GM12878 (cell line): ENCODE measurements at places on chromosomes 2 and 18. TPM values are rescaled to one million over a fixed set of nuclear protein-coding genes. Genes with fewer than 3 reads are reported as not detected.

- H3K36me3 ChIP-seq: no peaks in the 10 kb centered on the region
- H3K27ac ChIP-seq: no peak overlapping the region
- no peaks in the 10 kb centered on the region for H3K4me1 ChIP-seq
- H3K4me3 ChIP-seq: no peak overlapping the region
- H3K27me3 ChIP-seq: no peaks in the 10 kb centered on the region
Observed at GRCh38 chr2:118936936-118937335, 5.1 kb upstream of the MARCO start.

DNA sequence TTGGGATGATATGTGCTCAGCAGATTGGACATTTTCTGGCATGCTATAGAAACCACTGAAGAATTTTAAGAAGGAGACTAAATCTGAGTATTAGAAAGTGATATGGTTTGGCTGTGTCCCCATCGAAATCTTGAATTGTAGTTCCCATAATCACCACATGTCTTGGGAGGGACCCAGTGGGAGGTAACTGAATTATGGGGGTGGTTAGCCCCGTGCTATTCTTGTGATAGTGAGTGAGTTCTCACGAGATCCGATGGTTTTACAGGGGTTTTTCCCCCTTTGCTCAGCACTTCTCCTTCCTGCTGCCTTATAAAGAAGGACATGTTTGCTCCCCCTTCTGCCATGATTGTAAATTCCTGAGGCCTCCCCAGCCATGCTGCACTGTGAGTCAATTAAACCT lies 535.9 kb upstream of the VRK2 start:
- H3K4me1 ChIP-seq: no peaks in the 10 kb centered on the region
- no peak overlapping the region for H3K4me3 ChIP-seq
- no peaks in the 10 kb centered on the region for H3K27me3 ChIP-seq
- no peak for DNase-seq
- no peak overlapping the region for H3K27ac ChIP-seq

GRCh38 chr2:50097148-50097547 lies 934.8 kb downstream of the NRXN1 start:
- H3K36me3 ChIP-seq: no peaks in the 10 kb centered on the region
- no peak for DNase-seq
- no peaks in the 10 kb centered on the region for H3K4me1 ChIP-seq
- H3K27ac ChIP-seq: no peak overlapping the region

- peaks cover 7% of the 10 kb centered on the region for H3K4me1 ChIP-seq
- H3K27ac ChIP-seq: no peak overlapping the region
- peaks cover 3% of the 10 kb centered on the region; the same call in 1 of the 2 replicates for H3K36me3 ChIP-seq
- H3K4me3 ChIP-seq: no peak overlapping the region
- H3K27me3 ChIP-seq: no peaks in the 10 kb centered on the region
Observed at GRCh38 chr18:36354989-36355388, 57.5 kb downstream of the FHOD3 start.

DNA sequence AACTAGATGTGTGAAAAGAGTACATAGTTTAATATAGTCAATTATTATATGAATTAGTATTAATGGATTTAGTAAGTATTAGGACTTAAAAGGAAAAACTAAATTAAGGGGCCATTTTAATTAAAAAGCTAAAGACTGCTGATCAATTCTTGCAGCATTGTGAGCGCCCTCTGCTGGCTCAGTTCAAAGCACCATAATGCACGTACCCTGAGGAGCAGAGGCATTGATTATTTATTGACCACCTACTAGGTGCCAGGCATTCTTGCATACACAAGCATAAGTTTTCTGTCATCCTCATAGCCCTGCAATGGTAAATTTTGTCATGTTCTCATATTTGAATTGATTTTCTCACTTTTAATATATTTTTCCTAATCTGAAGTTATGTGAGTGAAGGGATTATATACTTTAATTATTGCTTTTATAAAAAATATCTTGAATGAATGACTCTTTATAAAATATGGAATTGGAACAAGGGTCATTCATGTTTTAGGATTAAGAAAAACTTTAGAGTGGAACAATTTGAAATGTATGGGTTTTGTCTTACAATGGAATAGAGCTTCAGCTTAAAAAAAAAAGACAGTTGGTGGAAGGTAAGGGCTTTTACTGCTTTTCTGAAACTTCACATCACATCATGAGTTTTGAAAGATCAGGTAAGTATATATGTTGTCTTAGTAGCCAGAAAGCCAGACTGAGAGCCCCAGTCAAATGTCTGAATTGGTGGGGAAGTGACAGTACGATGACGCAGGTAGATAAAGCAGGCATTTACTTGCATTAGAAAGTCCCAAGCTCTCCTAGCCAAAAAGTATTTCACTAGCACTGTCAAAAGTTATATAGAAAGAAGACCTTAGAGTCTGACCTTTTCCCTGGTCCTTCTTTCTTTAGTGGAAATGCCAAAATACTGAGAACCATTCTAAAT lies 9.7 kb downstream of the ITGA4 start:
- H3K4me3 ChIP-seq: no peak overlapping the region
- no peak for DNase-seq
- no peak overlapping the region for H3K27ac ChIP-seq
- H3K36me3 ChIP-seq: no peaks in the 10 kb centered on the region; the same call in 1 of the 2 replicates

DNA sequence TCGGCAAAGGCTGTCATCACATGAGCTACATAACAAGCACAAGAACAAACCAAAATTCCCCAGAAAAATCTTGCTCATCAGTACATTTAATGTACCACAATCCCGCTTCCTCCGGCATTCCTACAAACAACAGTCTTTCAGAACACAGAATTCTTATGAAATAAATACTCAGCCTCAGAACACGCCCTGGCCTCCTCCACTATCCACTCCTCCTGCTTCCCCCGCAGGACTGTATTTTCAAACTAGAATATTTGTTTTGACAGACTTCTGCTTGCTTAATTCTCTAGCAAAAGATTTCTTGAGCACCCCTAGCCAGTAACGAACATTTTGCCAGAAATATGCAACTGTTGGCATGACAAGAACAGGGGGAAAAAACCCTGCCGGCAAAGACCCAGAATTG lies 131.2 kb downstream of the THADA start:
- DNase-seq: no peak
- no peaks in the 10 kb centered on the region for H3K36me3 ChIP-seq
- H3K27me3 ChIP-seq: no peaks in the 10 kb centered on the region
- H3K4me3 ChIP-seq: no peak overlapping the region

DNA sequence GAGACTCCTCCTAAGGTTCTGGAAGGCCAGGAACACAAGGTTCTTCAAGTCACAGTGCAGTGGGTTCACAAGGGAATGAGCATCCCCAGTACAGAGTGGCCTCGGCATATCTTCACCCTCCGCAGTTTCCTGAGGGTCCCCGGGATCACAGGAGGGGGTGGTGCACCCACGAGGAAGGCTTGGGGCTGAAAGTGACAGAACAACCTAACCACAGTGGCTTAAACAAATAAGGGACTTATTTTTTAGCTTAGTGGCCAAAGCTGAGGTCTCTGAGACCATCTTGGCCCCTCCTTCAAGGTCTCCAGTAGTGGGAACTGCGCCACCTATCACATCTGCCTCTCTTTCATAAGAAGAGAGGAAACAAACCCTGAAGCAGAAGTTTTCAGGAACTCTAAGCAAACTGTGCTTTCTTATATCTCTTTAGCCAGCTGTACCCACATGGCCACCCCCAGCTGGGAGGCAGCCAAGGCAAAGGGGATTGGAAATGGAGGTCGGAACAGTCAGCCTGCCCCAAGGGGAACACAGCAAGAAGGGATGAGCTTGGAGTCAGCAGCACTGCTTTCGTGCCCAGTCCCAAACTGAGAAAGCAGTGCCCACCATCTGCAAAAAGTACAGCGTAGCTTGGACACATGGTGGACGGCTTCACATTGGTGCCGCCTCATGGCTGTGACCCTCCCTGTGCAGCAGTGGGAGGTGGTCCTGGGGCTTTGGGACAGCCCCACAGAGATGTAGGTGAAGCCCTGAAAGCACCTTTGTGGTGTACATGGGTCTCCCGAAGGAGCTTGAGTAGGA lies 260.0 kb upstream of the ID2 start:
- peak; percentile 71 for DNase-seq
- peak overlapping the region; percentile 46 for H3K27ac ChIP-seq
- peaks cover 16% of the 10 kb centered on the region for H3K4me1 ChIP-seq

DNA sequence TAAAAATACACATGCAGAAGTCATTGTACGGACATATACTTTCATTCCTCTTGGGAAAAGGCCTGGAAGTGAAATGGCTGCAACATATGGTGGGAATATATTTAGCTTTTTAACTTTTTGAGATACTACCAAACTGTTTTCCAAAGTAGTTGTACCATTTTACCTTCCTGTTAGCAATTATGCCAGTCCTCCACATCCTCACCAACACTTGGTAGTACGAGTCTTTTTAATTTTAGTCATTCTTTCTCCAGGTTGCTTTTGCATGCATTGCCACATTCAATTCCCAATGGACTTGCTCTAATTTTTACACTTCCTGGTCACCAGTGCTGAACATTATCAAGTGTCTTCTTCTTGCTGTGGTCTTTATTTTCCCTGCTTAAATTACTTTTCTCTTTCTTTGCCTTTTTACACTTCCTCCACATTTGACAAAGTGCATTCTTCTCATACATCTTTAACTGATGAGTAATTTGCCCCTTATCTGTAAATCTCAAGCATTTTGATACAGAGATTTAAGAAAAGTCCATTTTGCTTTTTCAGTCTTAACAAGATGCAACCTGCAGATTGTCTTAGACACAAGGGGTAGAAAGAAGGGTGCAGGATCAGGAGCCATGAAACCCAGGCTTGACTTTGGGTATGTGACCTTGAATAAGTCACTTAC lies 14.5 kb downstream of the VIT start:
- H3K27me3 ChIP-seq: no peaks in the 10 kb centered on the region
- no peak overlapping the region for H3K27ac ChIP-seq
- DNase-seq: no peak
- H3K4me3 ChIP-seq: no peak overlapping the region

- H3K4me3 ChIP-seq: no peak overlapping the region
- H3K4me1 ChIP-seq: peaks cover 14% of the 10 kb centered on the region
- DNase-seq: peak; percentile 60
- H3K27me3 ChIP-seq: no peaks in the 10 kb centered on the region
Observed at GRCh38 chr2:108460345-108461037, 11.5 kb downstream of the GCC2 start.

- no peak overlapping the region for H3K27ac ChIP-seq
- no peaks in the 10 kb centered on the region for H3K4me1 ChIP-seq
- no peak for DNase-seq
- H3K36me3 ChIP-seq: no peaks in the 10 kb centered on the region
Observed at GRCh38 chr18:8942909-8943545, 159.5 kb upstream of the NDUFV2 start.

The C2orf49 gene
- polyA plus RNA-seq: 15.1 and 15.2 TPM in 2 replicates

The MYOM1 gene
- 0.46 and 0.62 TPM in 2 replicates for polyA plus RNA-seq

The VIT gene
- polyA plus RNA-seq: not detected in 2 replicates

The SCN3A gene
- polyA plus RNA-seq: not detected in 2 replicates

The COL4A3 gene
- 1.6 and 2.4 TPM in 2 replicates for polyA plus RNA-seq

The FHOD3 gene
- polyA plus RNA-seq: 1.5 and 2.0 TPM in 2 replicates

The XPO1 gene
- 132 and 140 TPM in 2 replicates for polyA plus RNA-seq
